ENCODE measurements at places on chromosomes 6 and 20. TPM values are rescaled to one million over a fixed set of nuclear protein-coding genes. Genes with fewer than 3 reads are reported as not detected.

The TSHZ2 gene
- not detected for total RNA-seq

The ANKEF1 gene
- total RNA-seq, result 1.8 TPM

The AGER gene
- total RNA-seq, result 12.0 TPM

DNA sequence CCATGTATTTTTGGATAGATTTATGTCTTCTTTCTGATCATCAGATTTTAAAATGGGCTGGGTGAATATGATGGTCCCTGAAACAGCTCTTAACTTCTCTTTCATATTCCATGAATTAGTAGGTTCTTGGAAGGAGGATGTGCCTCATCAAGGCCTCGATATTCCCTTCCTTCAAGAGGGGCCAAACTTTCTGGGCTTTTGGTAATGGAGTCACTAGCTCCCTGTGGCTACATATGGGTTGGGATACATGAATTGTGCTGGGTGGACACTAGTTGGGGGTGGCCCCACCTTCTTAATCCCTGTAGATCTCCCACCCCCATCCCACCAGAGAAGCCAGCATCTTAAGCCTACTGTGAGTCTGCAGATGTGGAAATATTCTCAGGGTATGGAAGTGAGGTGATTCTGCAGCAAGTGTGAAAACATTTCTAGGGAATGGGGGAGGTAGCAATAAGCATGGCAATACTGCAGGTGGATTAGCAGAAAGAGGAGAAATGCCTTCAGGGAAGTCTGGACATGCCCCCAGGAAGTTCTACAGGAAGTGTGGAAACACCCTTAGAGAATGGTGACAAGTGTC lies 2.2 kb downstream of the TP53INP2 start:
- no peak for DNase-seq

DNA sequence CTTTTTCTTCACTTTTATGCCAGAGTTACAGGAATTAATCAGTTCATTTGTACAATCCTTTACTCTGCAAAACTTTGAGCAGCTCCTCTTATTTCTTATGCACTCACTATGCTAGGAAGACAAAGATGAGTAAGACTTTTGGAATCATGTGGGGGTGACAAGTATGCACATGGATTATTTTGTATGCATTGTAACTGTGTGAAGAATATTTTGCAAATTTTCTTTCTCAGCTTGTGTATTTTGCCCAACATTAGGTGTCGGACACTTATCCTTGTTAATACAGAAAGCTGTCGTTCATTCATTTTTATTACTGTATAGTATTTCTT lies 88.6 kb downstream of the PPP1R14C start:
- no peak for DNase-seq

DNA sequence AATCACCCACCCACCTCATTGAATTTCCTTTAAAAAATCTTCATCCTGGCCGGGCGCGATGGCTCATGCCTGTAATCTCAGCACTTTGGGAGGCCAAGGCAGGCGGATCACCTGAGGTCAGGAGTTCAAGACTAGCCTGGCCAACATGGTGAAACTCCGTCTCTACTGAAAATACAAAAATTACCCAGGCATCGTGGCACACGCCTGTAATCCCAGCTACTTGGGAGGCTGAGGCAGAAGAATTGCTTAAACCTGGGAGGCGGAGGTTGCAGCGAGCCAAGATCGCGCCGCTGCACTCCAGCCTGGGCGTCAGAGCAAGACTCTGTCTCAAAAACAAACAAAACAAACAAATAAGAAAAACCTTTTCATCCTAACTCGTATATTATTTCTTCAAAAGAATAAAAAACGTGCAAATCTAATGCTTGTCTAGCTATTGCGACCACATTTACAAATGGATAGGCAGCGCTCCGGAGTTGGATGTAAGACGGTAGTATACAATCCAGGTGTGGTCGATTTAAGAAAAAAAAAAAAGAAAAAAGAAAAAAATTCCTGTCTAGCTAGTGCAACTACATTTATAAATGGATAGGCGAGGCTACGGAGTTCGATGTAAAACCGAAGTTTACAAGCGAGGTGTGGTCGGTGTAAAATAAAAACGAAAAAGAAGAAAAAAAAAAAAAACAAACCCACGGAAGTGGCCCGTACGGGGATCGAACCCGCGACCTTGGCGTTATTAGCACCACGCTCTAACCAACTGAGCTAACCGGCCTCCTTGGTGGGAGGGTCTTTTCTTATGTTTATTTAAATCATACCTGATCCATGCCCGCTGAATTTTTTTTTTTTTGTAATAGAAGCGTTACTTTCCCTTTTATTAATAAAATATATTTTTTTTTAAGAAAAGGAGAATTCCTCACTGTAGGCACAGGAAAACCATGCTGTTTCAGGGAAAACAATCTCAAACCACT lies 70.7 kb upstream of the PRSS16 start:
- peak; percentile 63 for DNase-seq

All from endothelial cell of umbilical vein (primary cell).